Activated T-cell treated with anti-CD3 and anti-CD28 coated beads, Interleukin-2, amount 50 U/mL, for 72 hours (primary cell): ENCODE measurements at places on chromosomes 6 and 20. TPM values are rescaled to one million over a fixed set of nuclear protein-coding genes. Genes with fewer than 3 reads are reported as not detected.

- no peak for DNase-seq
Measured at GRCh38 chr20:55650657-55651360, 354.5 kb downstream of the CBLN4 start.

DNA sequence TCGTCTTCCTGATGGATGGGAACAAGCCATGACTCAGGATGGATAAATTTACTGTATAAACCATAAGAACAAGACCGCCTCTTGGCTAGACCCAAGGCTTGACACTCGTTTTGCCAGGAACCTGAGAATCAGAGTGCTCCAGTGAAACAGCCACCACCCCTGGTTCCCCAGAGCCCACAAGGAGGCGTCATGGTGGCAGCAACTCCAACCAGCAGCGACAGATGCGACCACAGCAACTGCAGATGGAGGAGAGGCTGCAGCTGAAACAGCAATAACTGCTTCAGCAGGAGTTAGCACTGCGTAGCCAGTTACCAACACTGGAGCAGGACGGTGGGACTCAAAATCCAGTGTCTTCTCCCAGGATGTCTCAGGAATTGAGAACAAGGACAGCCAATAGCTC is 100.9 kb upstream of the SAMD5 start:
- no peak for DNase-seq

DNA sequence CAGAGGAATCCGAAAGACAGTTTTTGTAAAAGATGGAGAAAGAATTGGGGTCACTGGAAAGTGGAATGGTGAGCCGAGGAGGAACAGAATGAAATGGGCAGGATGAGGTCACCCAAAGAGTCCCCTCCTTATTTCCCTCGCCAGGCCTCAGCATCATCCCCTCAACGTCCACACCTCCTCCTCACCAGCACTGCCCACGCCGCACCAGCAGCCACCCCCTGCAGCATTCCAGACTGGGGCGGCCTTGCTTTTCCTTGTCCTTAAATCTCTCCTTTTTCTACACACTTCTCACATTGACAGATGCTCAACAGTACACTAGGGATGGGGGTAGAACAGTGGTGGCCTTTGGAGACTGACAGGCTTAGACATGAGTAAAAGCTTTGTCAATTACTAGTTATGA is 363.1 kb upstream of the NOX3 start:
- DNase-seq = no peak

DNA sequence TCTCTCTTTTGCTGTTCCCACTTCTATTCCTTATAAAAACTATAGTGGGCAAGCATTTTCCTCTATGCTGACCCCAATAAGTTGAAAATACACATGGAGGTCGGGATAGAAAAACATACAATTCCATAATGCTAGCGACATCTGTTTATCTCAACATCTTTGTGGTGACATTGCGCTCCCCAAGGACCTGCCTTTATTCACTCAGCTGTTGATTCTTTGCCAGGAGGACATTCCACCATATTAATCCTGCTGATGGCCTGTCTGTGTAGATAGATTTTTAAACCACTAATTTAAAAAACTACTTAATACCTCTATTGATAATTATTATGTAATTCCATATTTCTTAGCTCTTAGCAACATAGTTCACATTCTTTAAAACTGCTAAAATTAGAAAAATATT is 555.3 kb upstream of the MAP3K7 start:
- no peak for DNase-seq

GRCh38 chr6:161434921-161435747 is 161.3 kb upstream of the AGPAT4 start:
- DNase-seq = no peak

Gene HCRTR2
- total RNA-seq = not detected

GRCh38 chr6:44642870-44643522 is 255.5 kb downstream of the CDC5L start:
- DNase-seq = peak; percentile 86

GRCh38 chr20:19456595-19457395 is 244.4 kb downstream of the SLC24A3 start:
- no peak for DNase-seq

DNA sequence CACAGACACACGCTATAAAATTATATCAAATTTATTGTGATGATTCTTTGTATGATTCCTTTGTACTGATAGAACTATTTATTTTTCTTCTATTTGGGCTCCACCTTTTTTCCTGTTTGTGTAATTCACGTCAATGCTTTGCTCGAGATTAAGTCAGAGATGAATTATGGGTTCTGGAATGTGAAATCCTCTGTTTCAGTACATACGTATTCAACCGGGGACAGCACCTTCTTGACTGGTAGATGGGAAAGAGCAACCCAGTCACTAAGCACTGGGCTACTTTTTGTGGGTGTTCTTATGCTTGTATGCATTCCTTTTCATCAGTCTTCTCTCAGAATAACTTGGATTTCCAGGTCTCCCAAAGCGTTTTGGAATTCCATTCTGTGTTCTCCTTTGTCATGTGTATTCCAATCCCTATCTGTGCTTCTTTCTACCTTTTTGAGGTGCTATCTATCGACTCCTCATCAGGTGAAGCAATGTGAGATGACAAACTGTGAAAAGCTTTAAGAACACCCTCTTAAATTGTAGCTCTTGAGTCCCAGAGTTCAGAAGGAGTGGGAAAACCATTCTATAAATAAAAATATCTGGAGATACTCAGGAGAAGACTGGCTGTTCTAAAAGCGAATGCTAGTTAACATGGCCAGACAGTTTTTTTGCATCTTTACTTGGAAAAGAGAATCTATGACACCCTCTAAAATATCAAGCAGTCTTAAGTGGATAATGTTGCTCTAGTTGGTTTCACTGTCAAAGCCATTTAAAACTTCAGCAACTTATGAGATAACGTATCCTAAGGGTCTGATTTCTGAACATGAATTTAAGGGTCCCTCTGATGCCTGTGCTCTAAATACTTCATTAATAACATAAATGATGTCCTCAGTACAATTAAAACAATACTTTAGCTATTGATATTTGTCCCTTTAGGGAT is 197.7 kb upstream of the PREP start:
- DNase-seq = no peak

GRCh38 chr6:48957781-48958180 is 505.3 kb downstream of the MMUT start:
- no peak for DNase-seq

DNA sequence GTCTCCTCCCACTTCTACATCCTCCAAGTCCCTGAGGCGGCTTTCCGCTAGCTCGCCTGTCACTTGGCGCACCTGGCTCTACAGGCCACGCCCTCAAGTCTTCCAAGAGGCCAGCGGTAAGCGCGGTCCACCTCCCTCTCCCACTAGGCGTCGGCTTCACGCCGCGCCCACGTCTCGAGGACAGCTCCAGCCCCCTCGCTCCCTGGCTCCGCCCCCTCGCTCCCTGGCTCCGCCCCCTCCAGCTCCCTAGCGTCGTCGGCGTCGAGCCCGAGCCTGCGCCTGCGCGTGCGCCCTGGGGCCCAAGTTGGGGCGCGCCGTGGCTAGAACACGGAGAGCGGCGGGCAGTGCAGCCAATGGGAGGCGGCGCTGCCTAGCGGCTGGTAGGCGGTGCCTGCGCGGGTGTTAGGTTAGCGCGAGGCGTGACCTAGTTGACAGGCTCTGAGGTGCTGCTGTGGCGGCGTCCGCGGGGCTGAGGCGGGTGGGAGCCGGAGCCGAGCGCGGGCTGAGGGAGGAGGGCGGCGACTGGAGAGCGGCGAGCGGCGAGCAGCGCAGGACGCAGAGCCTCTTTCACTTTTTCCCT is at the start of gene MACROD2:
Gene MACROD2 (plus strand): TSS at position 431 of the 580 bp plus-strand sequence.
- DNase-seq = peak; percentile 44

DNA sequence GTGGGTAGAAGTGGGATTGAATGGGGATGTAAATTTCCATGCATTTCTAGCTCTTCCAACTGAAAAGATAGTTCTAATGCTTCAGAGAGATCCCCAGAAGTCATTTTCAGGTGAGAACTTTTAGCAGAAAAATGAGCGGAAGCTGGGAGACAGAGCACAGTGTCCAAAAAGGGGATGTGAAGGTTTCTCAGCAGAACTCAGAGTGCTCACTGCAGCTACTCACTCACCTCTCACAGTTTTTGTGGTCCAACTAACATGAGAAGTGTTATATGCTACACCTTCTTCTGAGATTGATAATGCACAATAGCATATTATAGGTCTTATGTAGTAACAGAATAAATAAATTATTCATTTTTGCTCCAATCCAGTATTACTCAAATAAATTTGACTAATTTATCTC is 519.2 kb upstream of the HS3ST5 start:
- DNase-seq = no peak

DNA sequence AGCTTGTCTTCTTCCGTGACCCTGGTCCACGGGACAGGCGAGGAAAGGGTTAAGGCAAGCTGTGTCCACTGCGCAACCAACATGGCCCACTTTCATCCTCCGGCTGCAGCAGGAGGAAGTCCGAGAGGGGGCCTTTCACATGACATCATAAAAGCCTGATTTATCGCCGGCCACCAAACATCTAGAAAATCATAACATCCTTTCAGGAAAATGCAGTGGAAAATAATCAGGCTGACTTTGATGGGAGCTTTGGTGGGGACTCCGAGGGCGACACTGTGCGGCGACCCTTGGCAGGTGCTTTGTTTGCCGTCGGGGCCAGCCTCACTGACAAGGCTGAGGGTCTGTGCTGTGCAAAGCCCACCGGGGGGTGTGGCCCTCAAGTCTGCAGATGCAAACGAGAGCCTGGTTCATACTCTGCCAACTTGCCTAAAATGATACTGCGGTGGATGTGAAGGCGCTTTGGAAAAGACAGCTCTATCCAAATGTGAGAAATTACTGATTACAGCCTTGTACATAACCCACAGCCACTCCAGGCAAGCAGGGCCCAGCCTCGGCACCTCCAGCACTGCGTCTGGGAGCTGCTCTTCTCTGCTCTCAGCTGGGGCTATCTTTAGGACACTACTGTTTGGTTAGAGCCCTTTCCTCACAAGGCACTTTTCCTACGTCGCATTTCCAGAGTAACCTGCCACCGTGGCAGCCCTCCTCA is 25.7 kb downstream of the FOXC1 start:
- no peak for DNase-seq

DNA sequence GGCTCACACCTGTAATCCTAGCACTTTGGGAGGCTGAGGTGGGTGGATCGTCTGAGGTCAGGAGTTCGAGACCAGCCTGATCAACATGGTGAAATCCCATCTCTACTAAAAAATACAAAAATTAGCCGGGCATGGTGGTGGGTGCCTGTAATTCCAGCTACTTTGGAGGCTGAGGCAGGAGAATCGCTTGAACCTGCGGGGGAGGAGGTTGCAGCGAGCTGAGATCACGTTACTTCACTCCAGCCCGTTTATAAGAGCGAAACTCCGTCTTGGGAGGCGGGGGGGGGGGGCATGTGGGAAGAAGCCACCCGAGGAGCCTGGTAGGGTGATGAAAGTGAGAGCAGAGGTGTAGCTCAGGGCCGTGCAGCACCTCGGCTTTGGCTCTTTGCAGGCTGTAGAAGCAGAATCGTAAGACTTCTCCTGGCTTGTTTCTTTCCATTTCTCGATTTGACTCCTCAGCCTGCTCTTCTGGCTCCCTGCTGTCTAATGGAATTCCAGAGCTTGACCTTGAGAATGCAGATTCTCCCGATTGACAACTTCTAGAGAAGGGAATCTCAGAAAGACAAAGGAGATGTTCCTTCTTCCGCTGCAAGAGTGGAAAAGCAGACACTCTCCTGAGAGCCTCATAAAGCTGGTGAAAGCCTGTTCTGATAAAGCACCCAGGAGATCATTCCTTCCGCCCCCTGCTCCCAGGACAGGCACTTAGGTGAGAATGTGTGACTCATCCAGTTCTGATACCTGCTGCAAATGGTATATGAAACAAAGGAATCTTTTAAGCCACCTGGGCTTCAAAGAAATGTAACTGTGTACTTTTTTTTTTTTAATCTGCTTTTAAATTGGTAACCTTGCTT is 26.0 kb upstream of the PPP1R16B start:
- DNase-seq = no peak

GRCh38 chr6:92942549-92942948 is 476.8 kb downstream of the EPHA7 start:
- no peak for DNase-seq

Gene LY6G6F
- not detected for total RNA-seq

- DNase-seq = no peak
Measured at GRCh38 chr6:111461860-111462259, 21.2 kb downstream of the REV3L start.

DNA sequence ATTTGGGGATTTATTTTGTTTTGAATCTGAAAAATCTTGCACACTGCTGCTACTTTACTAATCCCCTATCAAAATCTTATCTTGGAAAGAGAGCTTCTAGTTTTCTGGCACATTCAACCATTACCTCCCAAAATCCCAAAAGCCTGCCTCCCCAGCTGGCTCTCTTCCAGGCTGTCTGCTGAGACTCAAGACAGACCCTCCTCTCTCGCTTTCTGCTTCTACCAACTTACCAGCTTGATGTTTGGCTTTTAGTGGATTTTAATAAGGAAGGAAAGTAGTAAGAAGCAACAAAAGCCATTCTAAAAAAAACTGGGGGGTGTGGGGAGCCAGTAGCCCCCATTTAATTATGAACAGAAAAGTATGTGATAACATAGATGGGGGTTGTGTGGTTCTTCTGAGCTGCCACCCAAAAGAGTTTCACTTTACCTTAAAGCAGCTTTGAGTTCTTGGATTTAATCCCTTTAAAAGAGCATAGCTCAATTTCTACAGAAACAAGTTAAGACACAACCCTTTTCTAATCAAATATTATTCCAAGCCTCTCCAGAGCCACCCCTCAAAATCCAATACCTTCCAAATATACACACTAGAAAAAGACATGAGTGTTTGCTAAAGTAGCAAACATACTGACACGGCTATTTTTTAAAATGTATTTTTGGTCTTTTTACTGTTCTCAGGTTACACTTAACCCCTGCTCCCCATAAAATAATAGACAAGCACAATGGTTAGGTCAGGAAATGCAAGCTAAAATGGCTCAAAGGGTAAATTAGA is 71.7 kb downstream of the ATP9A start:
- DNase-seq = no peak

Gene SASH1
- total RNA-seq = 3.5 TPM

- DNase-seq = no peak
Measured at GRCh38 chr20:15100506-15101160, 763.2 kb upstream of the FLRT3 start.
